Activated T-helper 2 cell treated with anti-CD3 and anti-CD28 coated beads, Interferon-gamma antibody, Interleukin-2, Interleukin-4, amounts not matched to agents 10 μg/mL and 5 μg/mL and 100 μg/mL, durations not matched to agents 14 hours and 24 hours and 36 hours (primary cell): ENCODE measurements at places on chromosomes 1 and 21.

GRCh38 chr1:31318146-31318545, 21.3 kb downstream of the ZCCHC17 start:
- H3K27me3 ChIP-seq: no peaks in the 10 kb centered on the region
- peaks cover 61% of the 10 kb centered on the region for H3K36me3 ChIP-seq
- DNase-seq: no peak
- no peak overlapping the region for H3K27ac ChIP-seq

- H3K27me3 ChIP-seq: no peaks in the 10 kb centered on the region
- DNase-seq: no peak
- no peak overlapping the region for H3K27ac ChIP-seq
- H3K4me1 ChIP-seq: no peaks in the 10 kb centered on the region
- H3K36me3 ChIP-seq: no peaks in the 10 kb centered on the region
- H3K4me3 ChIP-seq: no peak overlapping the region
These were observed 426.7 kb downstream of the RWDD3 start for GRCh38 chr1:95660736-95661135.

- no peaks in the 10 kb centered on the region for H3K27me3 ChIP-seq
- no peak for DNase-seq
- H3K4me1 ChIP-seq: no peaks in the 10 kb centered on the region
- no peak overlapping the region for H3K4me3 ChIP-seq
- H3K27ac ChIP-seq: no peak overlapping the region
These were observed 163.2 kb upstream of the LRRC7 start for GRCh38 chr1:69404486-69404885.

DNA sequence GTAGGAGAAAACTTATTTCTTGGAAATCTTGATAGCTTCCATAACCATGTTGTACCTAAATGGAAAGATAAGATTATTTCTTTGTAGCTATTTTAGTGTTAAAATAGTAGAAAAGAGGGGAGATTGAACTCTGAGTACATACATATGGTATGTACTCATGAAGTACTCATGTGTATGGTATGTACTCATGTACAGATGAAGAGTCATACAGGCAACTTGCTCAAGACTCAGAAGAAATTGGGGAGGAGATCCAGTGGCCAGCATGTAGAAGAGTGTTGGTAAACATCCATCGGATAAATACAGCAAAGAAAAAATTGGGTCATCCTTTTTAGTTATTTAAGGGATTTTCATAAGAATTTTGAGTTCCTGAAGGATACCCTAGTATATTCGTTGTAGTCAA, 29.0 kb downstream of the MDM4 start:
- peaks cover 51% of the 10 kb centered on the region for H3K4me1 ChIP-seq
- DNase-seq: no peak
- H3K36me3 ChIP-seq: peaks cover 92% of the 10 kb centered on the region
- H3K27me3 ChIP-seq: no peaks in the 10 kb centered on the region
- peak overlapping the region; percentile 79 for H3K27ac ChIP-seq

DNA sequence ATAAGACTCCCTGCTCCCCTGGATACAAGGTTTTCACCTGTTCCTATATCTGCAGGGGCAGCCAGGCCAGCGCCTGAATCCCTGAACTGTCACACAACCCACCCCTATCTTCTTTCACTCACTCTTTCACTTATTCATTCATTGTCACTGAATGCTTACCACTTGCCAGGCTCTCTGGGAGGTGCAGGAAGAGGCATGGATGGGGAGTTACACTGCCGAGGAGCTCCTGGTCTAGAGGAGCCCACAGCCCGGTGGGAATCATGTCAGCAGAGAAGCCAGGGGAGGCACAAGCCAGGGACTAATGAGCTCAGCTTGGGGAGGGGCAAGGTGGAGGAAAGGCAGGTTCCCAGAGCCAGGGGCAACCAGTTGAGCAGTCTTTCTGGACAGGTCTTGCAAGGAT, 155.8 kb downstream of the TRABD2B start:
- H3K27me3 ChIP-seq: peaks cover 3% of the 10 kb centered on the region
- H3K4me3 ChIP-seq: no peak overlapping the region
- H3K4me1 ChIP-seq: no peaks in the 10 kb centered on the region
- H3K36me3 ChIP-seq: no peaks in the 10 kb centered on the region
- H3K27ac ChIP-seq: no peak overlapping the region
- no peak for DNase-seq
